ENCODE measurements at places on chromosomes 6 and 20. TPM values are rescaled to one million over a fixed set of nuclear protein-coding genes. Genes with fewer than 3 reads are reported as not detected.

GRCh38 chr6:33197431-33198048 is 2.9 kb downstream of the RXRB start:
- no peaks in the 10 kb centered on the region for H3K36me3 ChIP-seq
- H3K27ac ChIP-seq, result no peak overlapping the region
- peaks cover 13% of the 10 kb centered on the region for H3K4me1 ChIP-seq
- H3K27me3 ChIP-seq, result no peaks in the 10 kb centered on the region
- DNase-seq, result no peak
- no peak overlapping the region for H3K4me3 ChIP-seq

DNA sequence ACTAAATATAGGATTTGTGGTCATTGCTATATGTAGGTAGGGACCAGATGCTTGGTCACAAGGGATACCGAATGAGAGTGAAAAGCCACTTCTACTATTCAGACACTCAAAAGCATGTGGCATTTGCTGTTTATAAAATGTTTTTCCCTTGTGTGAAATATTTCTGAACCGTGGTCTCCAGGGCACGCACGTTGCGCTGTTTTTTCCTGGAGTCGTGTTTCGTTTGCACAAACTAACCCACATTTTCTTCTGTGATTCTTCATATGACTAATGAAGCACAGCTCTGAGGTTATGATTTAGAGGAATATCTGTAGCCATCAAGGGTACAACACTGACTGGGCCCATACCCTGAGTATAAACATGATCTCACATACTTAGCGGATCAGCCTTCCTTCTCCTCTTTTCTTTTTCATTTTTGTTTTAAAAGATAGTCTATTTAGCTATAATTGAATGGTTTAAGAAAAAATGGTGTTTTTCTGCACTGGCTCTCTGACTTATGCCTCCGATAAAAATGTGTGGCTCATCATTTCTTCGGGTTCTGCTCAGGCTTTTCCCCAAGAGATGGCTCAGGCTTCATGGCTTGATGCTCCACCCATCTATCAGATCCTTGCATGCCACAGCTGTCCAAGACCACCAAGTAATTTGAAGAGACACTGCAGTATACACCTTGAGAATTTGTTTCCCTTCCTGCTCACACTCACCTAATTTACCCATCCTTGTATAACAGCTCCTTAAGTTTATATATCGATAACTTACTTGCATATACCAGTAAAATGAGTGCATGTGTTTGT is 59.9 kb upstream of the HBS1L start:
- no peaks in the 10 kb centered on the region for H3K4me1 ChIP-seq
- no peaks in the 10 kb centered on the region for H3K36me3 ChIP-seq
- H3K4me3 ChIP-seq, result no peak overlapping the region
- DNase-seq, result no peak
- no peaks in the 10 kb centered on the region for H3K27me3 ChIP-seq

GRCh38 chr20:41482647-41483552 is 116.3 kb upstream of the EMILIN3 start:
- H3K27ac ChIP-seq, result no peak overlapping the region
- DNase-seq, result no peak
- H3K4me3 ChIP-seq, result no peak overlapping the region

- no peaks in the 10 kb centered on the region for H3K36me3 ChIP-seq
- H3K4me1 ChIP-seq, result no peaks in the 10 kb centered on the region
- H3K4me3 ChIP-seq, result no peak overlapping the region
- H3K27ac ChIP-seq, result no peak overlapping the region
- no peak for DNase-seq
- H3K27me3 ChIP-seq, result no peaks in the 10 kb centered on the region
These were observed 134.0 kb upstream of the DTNBP1 start for GRCh38 chr6:15796844-15797243.

GRCh38 chr6:85464722-85465150 is 14.9 kb downstream of the NT5E start:
- no peaks in the 10 kb centered on the region for H3K27me3 ChIP-seq
- no peak overlapping the region for H3K4me3 ChIP-seq
- no peaks in the 10 kb centered on the region for H3K36me3 ChIP-seq
- peaks cover 15% of the 10 kb centered on the region for H3K4me1 ChIP-seq
- no peak for DNase-seq

DNA sequence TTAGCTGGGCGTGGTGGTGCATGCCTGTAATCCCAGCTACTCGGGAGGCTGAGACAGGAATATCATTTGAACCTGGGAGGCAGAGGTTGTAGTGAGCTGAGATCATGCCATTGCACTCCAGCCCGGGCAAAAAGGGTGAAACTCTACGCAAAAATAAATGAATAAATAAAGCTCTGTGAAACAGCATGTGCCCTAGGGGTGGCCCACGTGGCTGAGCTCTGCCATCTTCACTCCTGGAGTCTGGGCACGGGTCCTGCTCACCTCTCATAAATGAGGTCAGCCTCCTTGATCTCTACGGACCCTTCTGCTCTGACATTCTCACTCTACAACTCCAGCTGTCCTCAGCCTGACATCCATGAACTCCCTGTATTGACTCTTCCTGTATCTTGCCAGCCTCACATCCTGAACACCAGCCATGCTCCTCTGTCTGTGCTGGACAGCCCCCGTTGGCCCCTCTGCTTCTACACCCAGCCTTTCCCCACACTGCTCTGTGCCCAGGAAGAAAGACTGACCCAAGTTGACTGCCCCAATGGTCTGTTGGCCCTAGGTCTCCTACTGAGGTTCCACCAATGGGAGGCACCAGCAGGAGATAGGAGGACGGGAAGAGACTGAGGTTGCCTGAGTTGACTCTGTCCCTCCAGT is 21.9 kb downstream of the CPNE5 start:
- H3K27ac ChIP-seq, result no peak overlapping the region
- H3K4me1 ChIP-seq, result no peaks in the 10 kb centered on the region
- no peak overlapping the region for H3K4me3 ChIP-seq
- H3K27me3 ChIP-seq, result no peaks in the 10 kb centered on the region
- DNase-seq, result no peak

DNA sequence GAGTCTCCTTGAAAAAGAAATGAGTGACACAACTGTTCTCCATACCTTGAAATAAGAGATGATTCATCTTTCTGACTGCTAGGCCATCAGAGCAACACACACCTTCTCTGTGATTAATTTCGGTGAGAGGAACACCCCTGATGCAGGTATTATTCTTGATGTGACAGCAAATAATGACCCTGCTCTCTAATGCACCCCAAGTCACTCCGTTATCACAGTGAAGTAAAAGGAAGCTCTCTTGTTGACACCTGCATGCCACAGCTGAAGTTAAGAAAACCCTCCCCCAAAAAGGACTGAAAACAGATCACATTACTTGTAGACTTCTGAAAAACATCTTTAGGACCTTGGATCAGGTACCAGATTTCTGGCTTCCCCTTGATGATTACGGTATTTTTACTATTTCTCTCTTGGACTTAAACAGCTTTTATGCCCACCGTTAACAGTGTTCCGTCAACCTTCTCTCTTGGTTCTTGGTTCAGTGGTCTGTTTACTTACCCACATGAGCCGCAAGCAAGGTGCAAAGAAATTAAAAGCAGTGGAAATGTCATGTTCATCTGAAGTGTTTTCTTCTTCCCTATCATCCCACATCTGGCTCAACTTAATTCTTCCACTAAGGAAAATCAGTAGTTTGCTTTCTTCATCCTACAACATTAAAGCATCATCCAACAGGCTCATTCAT is 249.7 kb downstream of the GMPR start:
- no peak overlapping the region for H3K27ac ChIP-seq
- no peaks in the 10 kb centered on the region for H3K27me3 ChIP-seq
- no peaks in the 10 kb centered on the region for H3K36me3 ChIP-seq
- no peak overlapping the region for H3K4me3 ChIP-seq
- no peaks in the 10 kb centered on the region for H3K4me1 ChIP-seq
- no peak for DNase-seq

DNA sequence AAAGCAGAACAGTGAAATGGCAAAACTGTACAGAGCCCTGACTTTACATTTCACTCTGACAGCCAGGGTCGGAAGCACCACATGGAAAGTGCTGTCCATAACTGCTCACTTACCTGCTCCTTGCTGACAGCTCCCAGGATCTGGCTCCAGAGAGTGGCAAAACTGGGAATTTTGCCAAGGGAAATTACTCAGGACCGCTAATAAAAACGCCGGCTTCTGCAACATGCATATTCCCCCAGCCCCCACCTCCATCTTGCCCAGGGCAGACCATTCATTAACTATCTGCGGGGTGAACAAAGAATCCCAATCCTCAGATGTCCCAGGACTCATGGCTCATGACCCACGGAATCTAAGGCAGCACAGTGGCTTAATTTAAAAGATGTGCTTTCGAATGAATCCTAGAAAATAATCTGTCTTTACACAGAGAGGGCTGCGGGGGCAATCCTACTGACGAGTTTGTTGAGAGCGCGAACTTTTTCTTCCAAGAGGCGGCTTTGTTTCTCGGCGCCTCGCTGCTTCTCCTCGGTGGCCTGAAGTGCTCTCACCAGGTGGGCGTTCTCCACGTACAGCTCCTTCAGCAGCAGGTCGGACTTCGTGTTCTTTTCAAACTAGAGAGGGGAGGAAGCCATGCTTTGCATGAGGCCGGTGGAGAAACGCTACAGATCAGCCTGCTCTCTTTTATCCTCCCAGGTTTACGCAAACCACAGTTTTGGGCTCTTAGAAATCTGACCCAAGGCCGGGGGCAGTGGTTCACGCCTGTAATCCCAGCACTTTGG is 45.8 kb downstream of the GINS1 start:
- DNase-seq, result no peak
- H3K36me3 ChIP-seq, result no peaks in the 10 kb centered on the region
- H3K27me3 ChIP-seq, result no peaks in the 10 kb centered on the region
- no peak overlapping the region for H3K27ac ChIP-seq
- H3K4me1 ChIP-seq, result no peaks in the 10 kb centered on the region

- H3K4me1 ChIP-seq, result no peaks in the 10 kb centered on the region
- no peaks in the 10 kb centered on the region for H3K36me3 ChIP-seq
- H3K27me3 ChIP-seq, result no peaks in the 10 kb centered on the region
- no peak overlapping the region for H3K27ac ChIP-seq
- H3K4me3 ChIP-seq, result no peak overlapping the region
These were observed 80.3 kb upstream of the CNKSR3 start for GRCh38 chr6:154590756-154591155.

DNA sequence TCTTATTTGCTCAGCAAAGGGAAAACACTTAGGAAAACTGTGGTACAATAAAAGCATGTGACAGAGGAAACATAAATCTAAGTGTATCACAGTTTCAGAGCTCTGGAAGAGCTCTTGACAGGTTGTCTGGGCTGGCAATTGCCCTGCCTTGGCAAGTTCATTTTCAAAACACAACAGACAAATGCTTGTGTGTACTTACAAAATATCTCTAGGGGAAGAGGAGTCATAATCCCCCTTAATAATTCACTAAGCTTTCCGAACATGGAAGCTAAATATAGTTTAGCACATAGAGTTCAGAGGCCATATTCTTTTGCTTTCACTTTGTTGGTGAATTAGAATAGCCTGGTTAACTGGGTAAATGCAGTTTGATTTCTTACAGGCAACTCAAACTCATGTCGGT is 211.6 kb upstream of the THEMIS start:
- no peaks in the 10 kb centered on the region for H3K27me3 ChIP-seq
- no peak overlapping the region for H3K4me3 ChIP-seq
- no peaks in the 10 kb centered on the region for H3K36me3 ChIP-seq
- H3K4me1 ChIP-seq, result peaks cover 3% of the 10 kb centered on the region
- no peak overlapping the region for H3K27ac ChIP-seq

DNA sequence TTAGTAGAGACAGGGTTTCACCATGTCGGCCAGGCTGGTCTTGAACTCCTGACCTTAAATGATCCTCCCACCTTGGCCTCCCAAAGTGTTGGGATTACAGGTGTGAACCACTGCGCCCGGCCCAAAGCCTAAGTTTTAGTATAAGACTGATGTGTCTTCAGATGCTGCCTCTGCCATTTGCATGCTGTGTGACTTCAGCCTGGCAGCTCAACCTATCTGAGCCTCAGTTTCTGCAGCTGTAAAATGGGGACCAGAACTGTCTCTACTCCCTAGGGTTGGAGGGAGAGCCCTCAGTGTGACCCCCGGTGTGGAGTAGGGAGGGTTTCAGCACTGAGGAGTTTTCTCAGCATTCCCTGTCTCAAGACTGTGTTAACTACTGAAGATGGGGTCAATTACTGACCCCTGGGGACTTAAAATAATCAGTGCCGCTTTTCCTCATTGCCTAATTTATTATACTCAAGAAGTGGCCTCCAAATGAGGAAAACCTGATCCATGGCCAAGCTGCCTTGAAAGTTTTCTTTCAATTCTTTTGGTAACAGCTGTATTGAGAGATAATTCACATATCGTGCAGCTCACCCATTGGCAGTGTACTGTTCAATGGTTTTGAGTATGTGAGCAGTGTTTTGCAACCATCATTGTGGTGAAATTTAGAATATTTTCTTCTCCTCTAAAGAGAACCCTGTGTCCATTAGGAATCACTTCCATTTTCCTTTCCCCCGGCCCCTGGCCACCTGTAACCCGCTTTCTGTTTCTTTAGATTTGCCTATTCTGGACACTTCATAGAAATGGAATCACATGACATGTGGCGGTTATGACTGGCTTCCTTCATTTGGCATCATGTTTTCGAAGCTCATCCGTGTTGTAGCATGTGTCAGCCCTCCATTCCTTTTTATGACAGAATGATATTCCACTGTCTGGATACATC is 64.8 kb downstream of the PHACTR3 start:
- no peaks in the 10 kb centered on the region for H3K27me3 ChIP-seq
- H3K36me3 ChIP-seq, result no peaks in the 10 kb centered on the region
- DNase-seq, result no peak
- H3K27ac ChIP-seq, result no peak overlapping the region

GRCh38 chr6:170124836-170125235 is 166.0 kb downstream of the DLL1 start:
- H3K4me1 ChIP-seq, result no peaks in the 10 kb centered on the region
- no peaks in the 10 kb centered on the region for H3K27me3 ChIP-seq

- H3K36me3 ChIP-seq, result no peaks in the 10 kb centered on the region
- no peak overlapping the region for H3K4me3 ChIP-seq
- no peaks in the 10 kb centered on the region for H3K4me1 ChIP-seq
- H3K27ac ChIP-seq, result no peak overlapping the region
- H3K27me3 ChIP-seq, result no peaks in the 10 kb centered on the region
These were observed 85.6 kb upstream of the PTPRK start for GRCh38 chr6:128605961-128606360.

DNA sequence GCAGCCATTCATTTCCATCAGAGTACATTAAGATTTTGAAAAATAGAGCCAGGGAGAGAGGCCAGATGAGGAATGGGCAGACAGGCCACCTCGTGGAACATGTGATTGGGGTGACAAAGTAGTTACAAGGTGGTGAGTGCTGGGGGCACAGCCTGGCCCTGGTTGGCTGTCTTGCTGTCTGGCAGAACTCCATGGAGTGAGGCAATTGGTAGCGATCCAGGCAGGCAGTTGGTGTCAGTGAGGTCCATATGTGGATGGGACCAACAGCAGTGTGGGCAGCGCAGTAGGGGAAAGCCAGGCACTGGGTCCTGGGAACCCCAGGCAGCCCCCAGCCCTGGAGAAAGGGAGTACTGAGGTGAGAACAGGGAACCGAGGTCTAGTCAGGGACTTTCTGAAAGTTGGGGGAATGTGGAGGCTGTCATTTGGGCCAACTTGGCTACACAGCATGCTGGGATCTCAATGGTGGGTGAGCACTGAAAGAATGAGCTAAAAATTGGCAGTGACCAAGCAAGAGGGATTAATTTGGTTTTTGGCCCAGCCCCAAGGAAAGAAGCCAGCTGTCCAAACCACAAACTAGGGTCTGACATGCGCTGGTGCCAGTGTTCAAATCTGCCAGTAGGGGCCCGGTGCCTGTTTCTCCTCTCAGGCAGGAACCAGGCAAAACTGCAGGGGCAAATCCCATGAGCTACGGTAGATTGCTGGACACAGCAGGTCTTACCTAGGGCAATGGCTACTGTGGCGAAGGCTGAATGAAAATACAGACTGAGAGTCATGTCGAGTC is 61.4 kb upstream of the E2F3 start:
- no peak overlapping the region for H3K27ac ChIP-seq
- DNase-seq, result no peak
- no peaks in the 10 kb centered on the region for H3K27me3 ChIP-seq
- H3K36me3 ChIP-seq, result no peaks in the 10 kb centered on the region
- H3K4me3 ChIP-seq, result no peak overlapping the region

SNAI1 gene
- 1.1 TPM for total RNA-seq

RIPOR3 gene
- total RNA-seq, result 6.1 TPM

CTAGE9 gene
- total RNA-seq, result not detected
